SK-N-SH treated with all-trans-retinoic acid at 6 μM for 48 hours (cell line): ENCODE measurements at places on chromosomes 5 and 9.

GRCh38 chr9:128099932-128100491, 27.5 kb downstream of the PTGES2 start:
- ATAC-seq = no peak

DNA sequence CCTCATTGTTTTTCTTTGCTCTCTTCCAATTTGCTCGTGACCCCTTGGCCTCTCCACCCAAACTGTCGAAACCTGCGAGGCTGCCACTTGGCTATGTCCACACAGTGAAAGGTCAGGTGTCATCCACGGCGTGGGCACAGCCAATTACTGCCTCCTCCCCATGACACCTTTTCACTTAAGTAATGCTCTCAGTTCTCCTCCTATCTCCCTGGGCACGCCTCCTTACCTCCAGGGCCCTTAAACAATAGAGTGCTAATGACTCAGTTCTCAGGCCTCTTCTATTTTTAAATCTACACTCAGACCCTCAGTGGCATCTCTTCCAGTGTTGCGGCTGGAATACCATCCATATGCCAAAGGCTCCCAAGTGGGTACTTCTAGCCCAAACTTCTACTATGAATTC, 256.8 kb downstream of the ROR2 start:
- ATAC-seq = no peak

GRCh38 chr9:8719833-8720486, 920.4 kb upstream of the DMAC1 start:
- ATAC-seq = no peak

GRCh38 chr5:139635606-139636206, 12.4 kb upstream of the CXXC5 start:
- peak; percentile 36 for ATAC-seq

DNA sequence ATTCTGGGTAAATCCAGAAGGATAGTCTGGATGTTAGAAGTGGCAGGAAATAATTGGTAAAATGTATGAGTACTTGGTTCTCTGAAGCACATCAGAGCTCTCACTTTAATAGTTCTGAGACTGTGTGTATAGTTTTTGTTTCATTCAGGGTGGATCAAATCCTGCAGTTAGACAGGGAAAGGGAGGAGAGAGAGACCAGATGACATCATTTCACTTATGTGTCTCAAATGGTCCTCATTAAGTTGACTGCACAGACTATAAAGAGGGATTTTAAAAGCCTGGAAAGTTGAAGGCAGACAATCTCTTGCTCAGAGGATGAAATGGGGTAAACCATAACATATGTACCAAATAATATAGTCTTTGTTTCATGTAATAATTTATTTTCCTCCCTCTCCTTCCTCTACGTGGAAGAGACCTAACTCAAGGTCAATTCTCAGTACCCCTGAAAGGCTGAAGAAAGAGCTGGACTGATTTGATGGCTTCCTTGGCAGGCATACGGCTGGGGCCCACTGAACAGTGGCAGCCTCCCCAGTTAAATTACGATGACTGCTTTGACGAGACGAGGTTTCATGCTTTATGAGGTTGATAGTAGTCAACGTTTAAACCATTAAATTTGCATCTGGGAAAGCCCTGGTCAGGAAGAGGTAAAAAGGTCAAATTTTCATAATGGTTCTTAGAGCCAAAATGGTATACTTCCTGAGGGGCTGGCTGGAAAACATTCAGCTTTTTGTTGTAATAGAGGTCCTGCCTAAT, 395.1 kb upstream of the RPS23 start:
- no peak for ATAC-seq
